ENCODE measurements at places on chromosomes 11 and 22. TPM values are rescaled to one million over a fixed set of nuclear protein-coding genes. Genes with fewer than 3 reads are reported as not detected.

- DNase-seq = no peak
Observed at GRCh38 chr22:30187529-30188407, 58.8 kb downstream of the LIF start.

GRCh38 chr11:28627690-28628255, 519.6 kb downstream of the METTL15 start:
- no peak for DNase-seq

DNA sequence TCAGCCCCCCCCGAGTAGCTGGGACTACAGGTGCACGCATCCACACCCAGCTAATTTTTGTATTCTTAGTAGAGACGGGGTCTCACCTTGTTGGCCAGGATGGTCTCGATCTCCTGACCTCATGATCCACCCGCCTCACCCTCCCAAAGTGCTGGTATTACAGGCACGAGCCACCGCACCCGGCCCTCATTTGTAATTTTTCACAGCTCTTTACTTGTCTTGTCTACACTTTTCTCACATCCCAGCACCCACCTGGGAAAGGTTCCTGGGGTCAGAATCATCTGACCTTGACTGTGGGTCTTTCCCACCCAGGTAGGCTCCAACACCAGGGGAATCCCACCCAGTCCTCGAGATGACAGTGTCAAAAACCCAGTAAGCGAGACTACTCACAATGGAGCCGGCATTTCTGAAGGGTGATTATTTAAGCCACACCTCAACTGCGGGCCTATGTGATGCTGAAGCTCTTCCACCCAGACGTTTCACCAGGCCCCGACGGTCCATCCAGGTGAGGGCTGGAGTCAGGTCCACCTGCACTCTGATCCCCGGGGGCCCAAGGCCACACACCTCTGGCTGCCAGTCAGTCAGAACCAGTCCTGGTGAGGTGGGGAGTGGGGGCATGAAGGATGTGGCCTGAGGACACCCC, 23.4 kb downstream of the CELSR1 start:
- DNase-seq = no peak

GRCh38 chr11:118052581-118053206, 24.2 kb upstream of the TMPRSS4 start:
- DNase-seq = no peak

GRCh38 chr22:37509059-37509860, 10.0 kb downstream of the CARD10 start:
- DNase-seq = no peak

DNA sequence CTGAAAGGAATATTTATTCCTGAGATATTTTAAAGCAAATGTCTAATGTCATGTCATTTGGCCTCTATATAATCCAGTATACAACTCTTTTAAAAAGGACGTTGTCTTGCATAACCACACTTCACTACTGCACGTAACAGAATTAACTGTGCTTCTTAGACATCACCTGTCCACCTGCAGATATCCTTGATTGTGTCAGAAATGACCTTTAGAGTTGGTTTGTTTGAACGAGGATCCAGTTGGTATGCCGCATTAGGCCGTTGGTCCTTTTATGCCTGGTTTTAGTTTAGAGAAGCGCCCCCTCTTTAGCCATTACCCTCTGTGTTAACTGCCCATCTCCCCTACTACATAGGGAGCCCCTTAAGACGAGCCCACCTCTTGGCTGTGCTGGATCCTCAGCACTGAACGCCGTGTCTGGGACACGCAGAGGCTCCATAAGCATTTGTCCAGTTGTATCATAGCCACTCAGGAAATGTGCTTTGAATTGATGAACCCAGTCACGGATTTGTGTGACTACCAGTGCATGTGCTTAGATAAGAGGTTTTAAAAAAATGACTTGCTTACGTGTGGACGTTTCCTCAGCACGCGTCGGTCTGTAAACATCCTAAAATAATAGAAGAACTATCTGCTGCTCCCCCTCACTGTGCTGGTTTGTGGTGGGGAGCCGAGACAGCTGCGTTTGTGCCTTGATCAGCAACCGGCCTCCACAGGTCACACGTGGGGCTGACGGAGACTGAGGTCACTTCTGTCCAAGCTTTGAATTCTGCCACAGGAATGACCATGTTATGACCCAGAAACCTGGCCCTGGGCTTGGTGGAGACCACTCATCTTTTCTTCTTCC, 4.0 kb downstream of the MICAL2 start:
- no peak for DNase-seq

DNA sequence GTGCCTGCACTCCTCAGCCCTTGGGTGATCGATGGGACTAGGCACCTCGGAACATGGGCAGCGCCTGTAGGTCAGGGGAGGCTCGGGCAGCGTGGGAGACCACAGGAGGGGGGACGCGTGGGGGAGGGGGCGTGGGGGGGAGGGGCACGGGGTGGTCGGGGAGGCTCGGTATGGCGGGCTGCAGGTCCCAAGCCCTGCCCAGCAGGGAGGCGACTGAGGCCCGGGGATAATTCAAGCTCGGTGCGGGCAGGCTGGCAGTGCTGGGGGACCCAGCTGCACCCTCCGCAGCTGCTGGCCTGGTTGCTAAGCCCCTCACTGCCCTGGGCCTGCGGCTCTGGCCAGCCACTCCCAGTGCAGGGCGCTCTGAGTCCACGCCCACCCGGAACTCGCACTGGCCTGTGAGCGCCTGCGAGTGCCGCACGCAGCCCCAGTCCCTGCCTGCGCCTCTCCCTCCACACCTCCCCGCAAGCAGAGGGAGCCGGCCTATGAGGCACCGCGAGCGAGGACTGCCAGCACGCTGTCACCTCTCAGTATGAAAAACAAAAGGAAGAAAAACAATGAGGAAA, 1698.3 kb upstream of the RAG2 start:
- no peak for DNase-seq

- no peak for DNase-seq
Observed at GRCh38 chr11:44680982-44681597, 45.7 kb upstream of the TSPAN18 start.

GRCh38 chr11:125886997-125887372, 483 bp upstream of the HYLS1 start:
- no peak for DNase-seq

The DEFB131B gene
- not detected for total RNA-seq

The UBE2L6 gene
- total RNA-seq = 51.2 TPM

Measured in HT1080 (cell line).